ENCODE measurements at places on chromosomes 3 and 15. TPM values are rescaled to one million over a fixed set of nuclear protein-coding genes. Genes with fewer than 3 reads are reported as not detected.
A peak's percentile ranks its signal among the peaks of the same experiment; 100 is the strongest.

DNA sequence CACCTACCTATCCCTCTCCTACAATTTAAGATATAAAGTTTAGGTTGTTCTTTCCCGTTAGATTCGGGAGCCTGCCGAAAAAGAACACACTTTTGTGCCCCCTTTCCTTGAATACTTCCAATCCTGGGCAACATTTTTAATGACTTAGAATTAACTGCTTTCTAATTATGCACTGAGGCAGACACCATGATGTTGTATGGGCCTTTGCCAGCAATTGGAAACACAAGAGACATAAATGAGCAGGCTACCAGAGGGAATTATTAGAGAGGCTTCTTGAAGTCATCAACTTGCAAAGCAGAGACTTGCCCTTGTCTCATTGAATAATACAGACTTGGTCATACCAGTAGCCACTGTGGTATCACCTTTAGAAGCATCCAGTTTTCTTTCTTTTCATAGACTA lies 96.8 kb downstream of the CDIN1 start:
- H3K4me1 ChIP-seq, result no peaks in the 10 kb centered on the region
- H3K4me3 ChIP-seq, result no peak overlapping the region
- H3K36me3 ChIP-seq, result no peaks in the 10 kb centered on the region

- no peaks in the 10 kb centered on the region for H3K27me3 ChIP-seq
- no peak overlapping the region for H3K4me3 ChIP-seq
- H3K36me3 ChIP-seq, result no peaks in the 10 kb centered on the region
Observed at GRCh38 chr15:41161736-41162135, 45.7 kb upstream of the INO80 start.

GRCh38 chr3:170997961-170998913 lies 28.3 kb downstream of the SLC2A2 start:
- no peaks in the 10 kb centered on the region for H3K36me3 ChIP-seq
- peaks cover 49% of the 10 kb centered on the region for H3K4me1 ChIP-seq
- DNase-seq, result no peak
- H3K27ac ChIP-seq, result peak overlapping the region; percentile 67
- H3K4me3 ChIP-seq, result no peak overlapping the region

DNA sequence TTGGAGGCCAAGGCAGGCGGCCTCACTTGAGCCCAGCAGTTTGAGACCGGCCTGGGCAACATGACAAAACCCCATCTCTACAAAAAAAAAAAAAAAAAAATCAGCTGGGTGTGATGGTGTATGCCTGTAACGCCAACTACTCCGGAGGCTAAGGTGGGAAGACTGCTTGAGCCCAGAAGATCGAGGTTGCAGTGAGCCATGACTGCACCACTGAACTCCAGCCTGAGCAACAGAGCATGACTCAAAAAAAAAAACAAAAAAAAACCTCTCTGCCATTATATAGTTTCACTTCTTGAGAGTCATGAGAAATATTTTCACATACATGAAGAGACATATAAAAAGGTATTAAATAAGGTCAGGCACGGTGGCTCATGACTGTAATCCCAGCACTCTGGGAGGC lies 45.9 kb upstream of the CP start:
- no peak overlapping the region for H3K4me3 ChIP-seq
- peaks cover 6% of the 10 kb centered on the region for H3K4me1 ChIP-seq
- H3K27me3 ChIP-seq, result no peaks in the 10 kb centered on the region
- H3K27ac ChIP-seq, result no peak overlapping the region
- H3K36me3 ChIP-seq, result no peaks in the 10 kb centered on the region

GRCh38 chr15:75649848-75650247 lies 2.1 kb downstream of the SNX33 start:
- peaks cover 13% of the 10 kb centered on the region for H3K36me3 ChIP-seq
- H3K4me3 ChIP-seq, result peak overlapping the region; percentile 95
- no peak overlapping the region for H3K27ac ChIP-seq
- peaks cover 69% of the 10 kb centered on the region for H3K4me1 ChIP-seq

DNA sequence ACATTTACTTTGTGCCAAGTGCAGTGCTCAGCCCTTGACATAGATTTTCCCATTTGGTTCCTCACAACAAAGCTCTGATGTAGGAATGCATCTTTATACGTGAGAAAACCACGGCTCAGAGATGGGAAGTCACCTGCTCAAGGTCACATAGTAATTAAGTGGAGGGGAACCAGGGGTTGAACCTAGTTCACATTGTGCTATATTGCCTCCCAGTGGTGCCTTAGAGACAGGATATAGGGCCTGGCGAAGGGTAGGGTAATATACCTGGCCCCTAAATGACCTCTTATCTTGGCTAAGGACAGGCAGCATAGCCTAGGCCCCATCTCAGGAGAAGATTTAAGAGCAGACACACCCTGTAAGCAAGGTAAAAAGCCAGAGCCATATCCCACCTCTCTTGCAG lies 71.5 kb downstream of the FOXP1 start:
- H3K4me3 ChIP-seq, result no peak overlapping the region
- H3K4me1 ChIP-seq, result peaks cover 8% of the 10 kb centered on the region
- DNase-seq, result no peak
- H3K36me3 ChIP-seq, result peaks cover 2% of the 10 kb centered on the region

DNA sequence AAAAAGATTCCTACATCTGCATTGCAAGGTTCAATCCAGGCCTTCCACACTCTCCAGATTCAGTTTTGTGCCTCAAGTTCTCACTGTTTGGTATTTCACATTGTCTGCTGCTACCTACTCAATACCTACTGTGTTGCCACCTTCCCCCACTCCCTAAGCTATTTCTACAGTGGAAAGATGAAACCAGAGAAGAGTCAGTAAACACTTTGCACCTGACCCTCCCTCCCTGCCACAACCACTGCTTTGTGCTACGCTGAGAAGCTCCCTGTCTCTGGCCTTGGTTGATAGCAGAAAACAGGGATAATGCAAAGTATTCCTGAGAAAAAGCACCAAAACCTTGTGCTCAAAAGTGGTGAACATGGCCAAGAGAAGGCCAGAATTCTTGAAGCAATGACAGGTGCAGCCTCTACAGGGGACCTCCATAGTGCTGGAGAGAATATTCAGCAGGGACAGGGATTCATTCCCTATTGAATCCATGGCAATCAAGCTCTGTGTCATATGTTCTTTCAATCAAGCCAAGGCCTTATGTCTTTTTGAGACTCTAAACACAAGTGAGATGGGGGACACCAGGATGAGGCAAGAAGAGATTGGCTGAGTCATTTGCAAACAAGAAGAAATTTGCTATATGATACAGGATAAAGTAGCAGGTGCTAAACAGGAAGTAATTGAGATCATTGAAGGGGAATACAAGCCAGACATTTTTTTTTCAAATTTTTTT lies 83.5 kb upstream of the LIPC start:
- peaks cover 4% of the 10 kb centered on the region for H3K4me1 ChIP-seq
- no peak overlapping the region for H3K27ac ChIP-seq
- H3K27me3 ChIP-seq, result peaks cover 2% of the 10 kb centered on the region
- peaks cover 2% of the 10 kb centered on the region for H3K36me3 ChIP-seq
- no peak for DNase-seq

DNA sequence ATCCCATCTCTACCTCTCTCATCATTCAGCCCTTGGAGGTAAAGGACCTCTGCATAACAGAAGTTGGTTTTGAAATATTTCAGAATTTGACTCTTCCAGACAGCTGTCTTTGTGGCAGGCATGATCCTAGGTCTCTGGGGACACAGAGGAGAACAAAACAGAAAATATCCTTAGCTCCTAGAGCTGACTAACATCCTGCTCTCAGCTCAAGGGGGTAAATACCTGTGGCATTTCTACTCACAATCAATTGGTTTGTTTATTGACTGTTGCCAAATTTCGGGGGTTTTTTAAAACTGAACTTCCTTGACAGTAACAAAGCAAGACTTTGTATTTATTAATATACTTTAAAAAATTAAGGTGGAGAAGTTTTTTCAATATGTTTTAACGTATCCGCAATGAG lies 78.8 kb downstream of the EOMES start:
- H3K36me3 ChIP-seq, result no peaks in the 10 kb centered on the region
- peak overlapping the region; percentile 34 for H3K27ac ChIP-seq

CLRN1 gene
- not detected for total RNA-seq

CD96 gene
- total RNA-seq, result 0.23 TPM

DNA sequence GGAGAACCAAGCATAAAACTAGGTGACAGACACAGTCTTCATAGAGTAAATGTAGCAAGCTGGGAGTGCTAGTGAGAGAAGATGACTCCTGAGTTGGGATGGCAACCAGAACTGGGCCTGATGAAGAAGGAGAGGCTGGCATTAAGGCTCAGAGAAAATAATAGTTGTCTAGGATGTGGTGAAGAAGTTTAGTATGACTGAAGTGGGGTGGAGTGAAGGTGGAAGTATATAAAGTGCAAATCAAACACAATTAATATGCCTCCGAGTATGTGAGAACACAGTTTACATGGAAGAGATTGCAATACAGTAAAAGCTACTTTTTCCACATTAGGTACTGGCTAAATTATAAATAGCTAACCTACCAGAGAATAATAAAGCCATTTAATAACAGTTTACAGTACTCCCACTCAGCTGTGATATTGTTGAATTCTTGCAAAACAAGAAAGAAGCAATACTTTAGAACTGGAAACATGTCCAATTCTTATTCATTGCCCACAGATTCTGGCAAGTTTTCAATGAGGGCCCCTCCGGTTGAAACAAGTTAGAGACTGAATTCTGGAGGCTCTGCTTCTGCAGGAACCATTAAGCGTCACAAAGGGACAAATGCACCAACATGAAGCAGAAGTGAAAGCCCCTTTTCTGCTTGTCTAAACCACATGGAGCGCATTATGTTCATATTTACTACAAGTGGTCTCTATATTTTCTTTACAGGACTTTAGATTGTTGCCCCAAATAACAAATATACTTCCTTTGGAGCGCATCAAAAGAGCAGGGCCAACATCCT lies 243.7 kb downstream of the SLC9A9 start:
- no peaks in the 10 kb centered on the region for H3K27me3 ChIP-seq
- H3K27ac ChIP-seq, result no peak overlapping the region
- no peak overlapping the region for H3K4me3 ChIP-seq
- no peak for DNase-seq
- no peaks in the 10 kb centered on the region for H3K36me3 ChIP-seq

GRCh38 chr3:31937225-31937624 lies 43.8 kb downstream of the OSBPL10 start:
- H3K4me3 ChIP-seq, result no peak overlapping the region
- no peak for DNase-seq

DNA sequence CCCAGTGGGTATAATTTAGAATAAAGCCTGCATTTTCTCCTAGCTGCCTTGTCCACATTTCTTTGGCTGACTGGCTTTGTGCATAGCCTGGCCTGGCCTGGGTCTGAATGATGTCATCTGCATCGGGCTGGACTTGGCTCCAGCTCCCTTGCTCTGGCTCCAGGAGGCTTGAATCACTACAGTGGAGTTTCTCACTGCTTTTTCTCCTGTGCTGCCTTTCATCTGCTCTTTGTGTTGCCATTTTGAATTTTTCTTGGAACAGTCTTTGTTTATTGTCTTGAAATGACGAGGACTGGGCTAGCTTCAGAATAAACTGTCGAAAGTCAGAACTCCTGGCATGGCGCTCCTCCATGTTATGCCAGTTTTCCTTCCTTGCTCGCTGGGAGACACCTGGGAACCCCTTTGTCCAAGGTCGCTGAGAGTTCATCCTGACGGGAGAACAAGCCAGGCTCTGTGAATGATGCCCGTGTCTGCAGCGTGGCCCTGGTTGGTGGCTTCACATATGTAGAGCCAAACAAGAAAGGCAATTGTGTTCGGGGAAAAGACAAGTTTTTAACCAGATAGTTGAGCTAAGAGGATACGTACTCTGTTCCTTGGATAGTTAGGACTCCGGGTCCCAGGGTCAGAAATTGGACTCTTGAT lies 258.9 kb downstream of the PDZRN3 start:
- H3K27me3 ChIP-seq, result no peaks in the 10 kb centered on the region
- no peak for DNase-seq
- no peaks in the 10 kb centered on the region for H3K4me1 ChIP-seq
- no peaks in the 10 kb centered on the region for H3K36me3 ChIP-seq

DNA sequence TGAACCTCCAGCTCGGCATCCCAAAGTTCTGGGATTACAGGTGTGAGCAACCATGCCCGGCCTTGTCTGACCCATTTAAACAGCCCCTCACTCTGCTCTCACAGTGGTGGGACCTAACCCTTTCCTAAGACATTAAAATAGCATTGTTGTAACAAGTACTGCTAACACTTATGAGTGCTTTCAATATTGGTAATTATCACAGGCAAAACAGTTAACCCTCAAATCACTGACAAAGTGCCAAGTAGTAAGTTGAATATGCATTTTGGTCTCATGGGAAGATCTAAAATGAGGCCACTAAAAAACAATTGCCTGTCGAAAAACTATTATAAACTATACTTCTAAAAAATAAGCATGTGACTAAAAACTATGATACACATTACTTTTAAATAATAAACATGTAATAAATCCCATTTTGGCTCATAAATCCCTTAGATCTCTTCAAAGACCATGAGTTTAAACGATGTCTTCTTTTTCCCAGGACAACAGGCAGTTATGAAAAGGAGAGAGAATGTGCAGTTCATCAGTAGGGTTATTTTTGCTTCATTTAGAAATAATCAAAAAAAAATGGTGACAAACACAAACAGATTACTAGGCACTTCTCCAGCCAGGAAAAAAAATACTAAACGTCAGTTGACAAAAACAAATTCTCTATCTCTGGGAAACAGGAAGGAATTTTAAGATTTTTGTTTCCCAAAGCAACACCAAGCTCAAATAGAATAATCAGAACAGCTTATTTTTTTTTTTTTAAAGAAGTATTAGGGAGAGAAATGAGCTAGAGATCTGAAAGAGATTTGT lies 95.4 kb downstream of the RFTN1 start:
- DNase-seq, result no peak
- H3K4me3 ChIP-seq, result no peak overlapping the region
- no peaks in the 10 kb centered on the region for H3K36me3 ChIP-seq

GRCh38 chr3:71380096-71380495 lies 203.4 kb downstream of the FOXP1 start:
- no peaks in the 10 kb centered on the region for H3K27me3 ChIP-seq
- no peaks in the 10 kb centered on the region for H3K36me3 ChIP-seq
- H3K4me3 ChIP-seq, result no peak overlapping the region

CHMP2B gene
- 36.0 TPM for total RNA-seq

UQCC5 gene
- total RNA-seq, result 13.7 TPM

DNA sequence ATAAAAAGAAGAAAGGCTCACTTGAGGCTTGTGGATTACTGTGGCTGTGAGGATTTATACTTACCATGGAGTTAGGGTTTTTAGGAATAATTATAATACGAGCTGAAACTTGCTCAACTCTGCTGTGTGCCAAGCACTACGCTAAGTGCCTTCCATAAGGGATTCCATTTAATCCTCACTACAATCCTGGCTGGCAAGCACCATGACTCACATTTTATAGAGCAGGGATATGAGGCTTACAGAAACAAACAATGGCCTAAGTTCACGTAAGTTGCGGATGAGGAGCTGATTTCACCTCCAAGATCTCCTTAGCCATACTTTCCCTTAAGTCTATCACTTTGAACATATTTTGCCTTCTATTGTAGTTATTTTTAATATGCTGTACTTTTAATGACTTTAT lies 43.9 kb upstream of the ARL8B start:
- no peak for DNase-seq
- H3K27me3 ChIP-seq, result peaks cover 12% of the 10 kb centered on the region
- H3K4me3 ChIP-seq, result no peak overlapping the region
- no peaks in the 10 kb centered on the region for H3K4me1 ChIP-seq

- H3K36me3 ChIP-seq, result peaks cover 74% of the 10 kb centered on the region
- H3K27me3 ChIP-seq, result no peaks in the 10 kb centered on the region
- peak overlapping the region; percentile 93 for H3K27ac ChIP-seq
- no peak overlapping the region for H3K4me3 ChIP-seq
Observed at GRCh38 chr15:48471073-48471472, 139.8 kb downstream of the DUT start.
